ENCODE measurements at places on chromosomes 11 and 22.

- DNase-seq: no peak
Measured at GRCh38 chr11:108131993-108132392, 10.6 kb downstream of the ACAT1 start.

DNA sequence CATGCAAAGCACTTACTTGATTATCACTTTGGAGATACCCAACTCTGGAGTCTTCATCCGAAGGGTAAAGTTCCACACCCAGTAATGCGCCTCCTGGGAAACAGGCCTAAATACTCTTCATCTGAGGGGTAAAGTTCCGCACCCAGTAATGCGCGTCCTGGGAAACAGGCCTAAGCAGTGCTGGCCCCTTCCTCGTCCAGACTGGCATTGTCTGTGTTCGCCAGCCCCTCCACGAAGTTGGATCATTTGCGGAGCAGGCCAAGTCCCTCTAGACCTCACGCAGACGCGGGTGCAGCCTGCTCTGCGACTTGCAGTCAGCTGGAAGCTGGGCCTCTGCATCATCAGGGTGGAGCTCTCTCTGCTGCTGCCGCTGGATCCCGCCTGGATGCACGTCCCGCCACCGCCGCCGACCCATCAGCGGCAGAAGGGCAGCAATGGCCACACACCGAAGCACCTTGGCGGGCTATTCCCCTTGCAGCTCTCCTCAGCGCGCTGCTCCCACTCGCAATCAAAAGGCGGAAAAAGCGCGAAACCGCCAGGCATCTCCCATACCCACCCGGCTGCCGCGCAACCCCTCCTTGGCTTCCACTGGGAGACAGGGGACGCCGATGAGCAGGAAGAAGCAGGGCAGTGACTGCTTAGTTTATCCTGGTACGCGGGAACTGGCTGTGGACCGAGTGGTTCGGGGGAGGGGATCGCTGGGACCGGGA, 34.1 kb upstream of the GLYATL1 start:
- DNase-seq: no peak

GRCh38 chr11:91790346-91791170, 434.1 kb upstream of the FAT3 start:
- no peak for DNase-seq

DNA sequence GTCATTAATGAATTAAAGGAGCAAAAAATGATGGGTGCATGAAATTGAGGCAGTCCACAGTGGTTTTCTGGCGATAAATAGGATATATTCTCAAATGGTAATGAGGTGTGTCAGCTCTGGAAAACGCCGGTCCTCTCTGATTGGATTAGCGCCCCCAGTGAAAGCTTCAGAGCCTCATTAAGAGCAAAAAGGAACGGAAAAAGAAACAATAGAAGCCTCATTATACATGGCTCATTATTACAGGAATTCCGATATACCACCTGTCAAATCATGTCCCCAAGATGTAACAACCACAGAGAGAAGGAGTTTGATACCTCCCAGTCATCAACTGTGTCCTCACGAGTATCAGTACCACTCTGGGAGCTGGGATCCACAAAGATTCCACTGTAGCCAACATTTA, 175.7 kb upstream of the PITPNB start:
- no peak for DNase-seq

DNA sequence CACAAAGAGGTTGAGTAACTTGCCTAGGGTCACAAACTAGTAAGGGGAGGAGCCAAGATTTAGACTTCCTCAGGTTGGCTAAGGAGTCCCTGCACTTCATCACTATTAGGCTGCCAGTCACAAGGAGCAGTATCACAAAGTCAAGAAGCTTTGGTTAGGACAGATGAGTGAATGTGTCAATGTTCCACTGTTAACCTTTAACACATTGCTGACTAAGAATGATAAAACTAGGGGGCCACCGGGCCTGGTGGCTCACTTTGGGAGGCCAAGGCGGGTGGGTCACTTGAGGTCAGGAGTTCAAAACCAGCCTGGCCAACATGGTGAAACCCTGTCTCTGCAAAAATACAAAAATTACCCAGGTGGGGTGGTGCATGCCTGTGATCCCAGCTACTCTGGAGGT, 32.0 kb downstream of the TMEM123 start:
- no peak for DNase-seq

GRCh38 chr22:43110927-43111623, 525 bp downstream of the BIK start:
- peak; percentile 58 for DNase-seq

- peak; percentile 66 for DNase-seq
Measured at GRCh38 chr11:3609416-3610265, 32.2 kb downstream of the ART5 start.

- DNase-seq: no peak
Measured at GRCh38 chr22:24323695-24324094, 53.1 kb downstream of the SPECC1L start.

GRCh38 chr22:27318516-27318915, 483.0 kb downstream of the MN1 start:
- DNase-seq: no peak

DNA sequence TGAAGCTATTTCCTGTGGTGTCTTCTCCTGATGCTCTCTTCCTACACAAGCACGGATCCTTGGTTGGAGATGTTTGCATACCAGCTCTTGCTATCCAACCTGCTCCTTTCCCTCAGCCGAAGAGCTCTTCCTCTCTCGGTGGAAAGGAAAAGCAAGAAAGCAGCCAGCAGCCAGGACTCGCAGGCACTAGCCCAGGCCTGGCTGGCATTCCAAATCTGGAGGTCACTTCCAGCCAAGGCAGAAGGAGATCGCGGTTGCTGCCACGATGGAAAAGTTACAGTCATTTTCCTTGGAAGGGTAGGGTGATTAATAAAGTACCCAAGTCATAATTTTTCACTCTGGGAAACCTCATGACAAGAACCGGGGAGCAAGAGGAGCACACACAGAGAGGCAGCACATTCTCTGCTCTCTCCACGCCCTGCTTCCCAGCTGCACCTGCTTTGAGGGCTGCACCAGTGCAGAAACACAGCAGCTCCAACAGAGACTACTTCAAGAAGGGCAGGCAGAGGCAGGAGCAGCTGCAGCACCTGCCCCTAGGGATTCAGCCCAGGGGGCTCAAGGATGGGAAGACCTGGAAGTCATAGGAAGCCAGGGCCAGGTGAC, 399.3 kb downstream of the CADM1 start:
- no peak for DNase-seq

DNA sequence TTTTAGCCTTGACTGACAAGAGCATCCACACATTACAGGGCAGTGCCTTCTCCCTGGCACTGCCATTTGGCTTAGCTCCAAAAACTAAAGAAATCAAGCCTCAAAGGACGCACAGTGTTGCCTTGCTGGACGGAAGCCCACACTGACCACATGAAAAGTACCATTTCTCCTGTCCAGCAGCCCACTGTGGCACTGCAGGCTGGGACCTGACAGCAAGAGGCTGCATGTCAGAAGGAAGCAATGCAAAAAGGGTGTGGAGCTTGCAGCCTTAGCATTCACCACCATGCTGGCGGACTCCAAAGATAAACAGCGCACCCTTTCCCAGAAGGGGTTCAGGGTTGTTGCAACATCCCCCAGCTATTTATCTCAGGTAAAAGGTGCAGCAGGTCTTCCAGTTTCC, 109.3 kb upstream of the BMAL1 start:
- DNase-seq: peak; percentile 52

DNA sequence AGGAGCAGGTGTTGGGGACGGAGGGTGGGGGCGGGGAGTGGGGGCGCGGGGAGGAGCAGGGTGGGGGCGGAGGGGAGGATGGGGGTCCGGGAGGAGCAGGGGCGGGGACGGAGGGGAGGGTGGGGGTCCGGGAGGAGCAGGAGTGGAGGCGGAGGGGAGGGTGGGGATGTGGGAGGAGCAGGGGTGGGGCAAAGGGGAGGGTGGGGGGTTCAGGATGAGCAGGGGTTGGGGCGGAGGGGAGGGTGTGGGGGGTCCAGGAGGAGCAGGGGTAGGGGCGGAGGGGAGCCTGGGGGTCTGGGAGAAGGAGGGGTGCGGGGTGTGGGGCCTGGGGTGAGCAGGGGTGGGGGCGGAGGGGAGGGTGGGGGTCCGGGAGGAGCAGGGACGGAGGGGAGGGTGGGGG, 17.1 kb downstream of the CRELD2 start:
- DNase-seq: no peak

DNA sequence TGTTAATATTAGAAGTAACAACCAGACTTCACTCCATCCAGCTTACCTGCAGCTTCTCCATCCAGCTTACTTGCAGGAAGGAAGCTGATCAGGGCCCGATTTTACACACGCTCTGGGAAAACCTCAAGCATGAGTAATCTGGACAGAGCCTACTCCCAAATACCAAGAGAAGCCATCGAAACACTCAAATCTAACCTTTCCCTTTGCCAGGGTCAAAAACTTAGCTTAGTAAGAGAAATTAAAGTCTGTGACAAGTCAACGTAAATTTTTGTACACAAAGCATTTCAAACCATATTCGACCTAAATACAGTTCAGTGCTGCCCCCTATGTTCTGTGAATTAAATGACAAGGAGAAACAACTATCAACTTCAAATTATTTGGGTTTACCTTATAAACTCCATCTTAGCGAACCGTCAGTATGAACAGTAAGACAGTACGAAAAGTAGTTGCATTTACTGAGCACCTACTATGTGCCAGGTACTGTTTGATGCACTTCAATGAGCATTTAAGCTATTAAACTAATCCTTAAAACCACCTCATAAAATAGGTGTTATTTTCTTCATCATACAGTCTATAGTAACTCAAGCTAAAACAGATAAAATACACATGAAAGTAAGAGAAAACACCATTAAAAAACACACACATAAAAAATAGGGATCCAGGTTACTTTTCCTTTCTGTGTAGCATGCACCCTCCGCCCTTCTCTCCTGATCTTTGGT, 36.9 kb downstream of the ARFGAP3 start:
- no peak for DNase-seq

- DNase-seq: no peak
Measured at GRCh38 chr11:45238724-45239123, 47.4 kb downstream of the SYT13 start.

DNA sequence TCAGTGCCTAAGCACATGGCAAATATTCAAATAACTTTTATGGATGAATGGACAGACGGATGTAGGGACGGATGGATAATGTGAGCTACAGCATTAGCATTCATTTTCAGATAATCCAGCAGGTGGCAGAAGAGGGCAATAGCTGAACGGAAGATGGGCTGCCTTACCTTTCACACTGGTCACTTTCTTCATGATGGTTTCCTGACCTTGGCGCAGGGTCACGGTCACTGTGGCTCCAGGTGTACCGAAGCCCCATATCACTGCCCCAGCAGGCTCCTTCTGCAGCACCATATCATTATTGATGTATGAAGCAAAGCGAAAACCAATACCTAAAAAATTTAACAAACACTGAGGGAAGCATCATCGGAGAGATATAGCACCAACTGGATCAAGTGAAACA, 4.3 kb downstream of the SIAE start:
- peak; percentile 51 for DNase-seq

DNA sequence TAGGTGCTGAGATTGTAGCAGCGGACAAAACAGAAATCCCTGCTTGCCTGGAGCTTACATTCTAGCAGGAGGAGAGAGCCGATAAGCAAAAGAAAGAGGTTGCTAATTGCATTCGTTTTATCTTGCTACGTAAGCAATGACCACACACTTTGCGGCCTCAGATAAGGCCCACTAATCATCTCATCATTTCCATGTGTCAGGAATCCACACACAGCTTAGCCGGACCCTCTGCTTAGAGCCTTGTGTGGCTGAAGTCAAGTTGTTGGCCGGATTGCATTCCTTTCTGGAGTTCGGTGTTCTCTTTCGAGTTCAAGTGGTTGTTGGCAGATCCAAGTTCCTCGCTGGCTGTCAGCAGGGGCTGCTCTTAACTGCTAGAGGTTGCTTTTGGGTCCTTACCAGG, 101.6 kb downstream of the CHST1 start:
- no peak for DNase-seq

- no peak for DNase-seq
Measured at GRCh38 chr11:108018708-108019107, 10.0 kb downstream of the CUL5 start.

DNA sequence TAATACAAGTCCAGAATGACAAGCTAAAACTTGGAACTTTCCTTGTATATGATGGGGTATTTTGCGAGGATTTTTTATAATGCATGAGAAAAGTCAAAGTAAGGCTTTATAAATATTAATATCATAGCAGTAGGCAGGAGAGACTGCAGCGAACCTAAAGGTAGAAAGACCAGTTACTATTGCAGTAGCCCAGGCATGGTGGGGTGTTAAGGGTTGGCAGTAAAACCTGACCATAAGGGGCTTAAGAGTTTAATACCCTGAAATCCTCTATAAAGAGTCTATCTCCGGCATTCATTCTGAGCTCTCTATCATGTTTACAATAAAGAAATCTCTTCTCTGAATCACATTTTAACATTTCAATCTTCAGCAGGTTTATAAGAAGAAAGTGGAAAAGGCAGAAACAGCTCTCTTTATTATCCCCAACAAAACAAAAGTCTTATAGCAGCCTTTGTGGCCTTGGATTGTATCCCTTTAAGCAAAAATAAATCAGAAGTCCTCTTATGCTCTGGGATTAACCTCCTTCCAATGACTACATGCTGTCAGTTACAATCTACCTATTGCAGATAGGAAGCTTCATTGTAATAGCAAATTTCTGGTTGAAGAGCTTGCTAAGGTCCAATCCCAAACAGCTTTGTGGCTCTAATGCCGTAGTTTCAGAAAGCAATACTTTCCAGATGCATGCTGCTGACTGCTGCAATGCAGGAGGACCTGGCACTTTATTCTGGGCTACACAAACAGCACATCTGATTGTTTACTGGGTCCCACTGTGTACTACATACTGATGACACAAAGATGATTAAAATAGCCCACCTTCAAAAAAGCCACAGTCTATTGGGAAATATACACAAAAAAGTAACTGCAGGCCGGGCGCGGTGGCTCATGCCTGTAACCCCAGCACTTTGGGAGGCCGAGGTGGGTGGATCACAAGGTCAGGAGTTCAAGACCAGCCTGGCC, 45.8 kb downstream of the SIK3 start:
- DNase-seq: no peak

DNA sequence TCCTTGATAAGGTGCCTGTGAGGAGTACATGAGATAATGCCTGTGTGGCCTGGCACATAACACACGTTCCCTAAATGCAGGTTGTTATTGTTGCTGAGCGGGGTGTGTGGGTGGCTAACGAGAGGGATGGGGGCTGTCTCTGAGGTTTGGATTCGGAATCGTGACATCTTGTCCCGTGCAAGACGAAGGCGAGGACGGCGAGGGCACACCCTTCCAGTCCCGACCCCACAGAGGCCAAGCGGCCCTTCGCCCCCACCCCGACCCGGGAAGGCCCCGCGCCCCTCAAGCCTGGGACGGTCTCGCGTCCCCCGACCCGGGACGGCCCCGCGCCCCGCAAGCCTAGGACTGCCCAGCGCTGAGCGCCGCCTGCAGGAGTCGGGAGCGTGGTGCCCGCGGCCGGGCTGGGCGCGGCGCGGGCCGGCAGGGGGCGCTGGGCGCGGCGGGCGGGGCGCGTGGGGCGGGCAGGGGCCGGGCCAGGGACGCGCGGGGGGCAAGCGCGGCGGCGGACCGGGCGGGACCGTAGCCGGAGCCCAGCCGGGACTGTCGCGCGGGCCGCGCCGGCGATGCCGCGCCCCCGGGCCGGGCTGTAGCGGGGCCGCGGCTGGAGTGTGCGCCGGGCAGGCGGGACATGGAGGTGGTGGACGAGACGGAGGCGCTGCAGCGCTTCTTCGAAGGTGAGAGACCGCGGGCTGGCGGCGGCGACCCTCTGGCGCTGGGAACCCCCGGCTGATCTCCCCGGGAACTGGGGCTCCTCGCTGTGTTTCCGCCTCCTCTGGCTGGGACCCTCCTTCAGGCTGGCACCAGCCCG, at the start of gene MYRF:
MYRF (plus strand) TSS at position 520 of the 808 bp plus-strand sequence; CDS start at position 629, 109 bp downstream.
- peak; percentile 80 for DNase-seq

- no peak for DNase-seq
Measured at GRCh38 chr11:86255896-86256295, 11.3 kb downstream of the EED start.

- DNase-seq: no peak
Measured at GRCh38 chr22:36865346-36865745, 4.5 kb downstream of the NCF4 start.
